ENCODE measurements at places on chromosomes 2 and 18.
A peak's percentile ranks its signal among the peaks of the same experiment; 100 is the strongest.

- DNase-seq: no peak
Measured at GRCh38 chr2:62151306-62151638, 44.6 kb upstream of the B3GNT2 start.

GRCh38 chr18:23861805-23862470 lies 152.6 kb upstream of the TTC39C start:
- no peak for DNase-seq

DNA sequence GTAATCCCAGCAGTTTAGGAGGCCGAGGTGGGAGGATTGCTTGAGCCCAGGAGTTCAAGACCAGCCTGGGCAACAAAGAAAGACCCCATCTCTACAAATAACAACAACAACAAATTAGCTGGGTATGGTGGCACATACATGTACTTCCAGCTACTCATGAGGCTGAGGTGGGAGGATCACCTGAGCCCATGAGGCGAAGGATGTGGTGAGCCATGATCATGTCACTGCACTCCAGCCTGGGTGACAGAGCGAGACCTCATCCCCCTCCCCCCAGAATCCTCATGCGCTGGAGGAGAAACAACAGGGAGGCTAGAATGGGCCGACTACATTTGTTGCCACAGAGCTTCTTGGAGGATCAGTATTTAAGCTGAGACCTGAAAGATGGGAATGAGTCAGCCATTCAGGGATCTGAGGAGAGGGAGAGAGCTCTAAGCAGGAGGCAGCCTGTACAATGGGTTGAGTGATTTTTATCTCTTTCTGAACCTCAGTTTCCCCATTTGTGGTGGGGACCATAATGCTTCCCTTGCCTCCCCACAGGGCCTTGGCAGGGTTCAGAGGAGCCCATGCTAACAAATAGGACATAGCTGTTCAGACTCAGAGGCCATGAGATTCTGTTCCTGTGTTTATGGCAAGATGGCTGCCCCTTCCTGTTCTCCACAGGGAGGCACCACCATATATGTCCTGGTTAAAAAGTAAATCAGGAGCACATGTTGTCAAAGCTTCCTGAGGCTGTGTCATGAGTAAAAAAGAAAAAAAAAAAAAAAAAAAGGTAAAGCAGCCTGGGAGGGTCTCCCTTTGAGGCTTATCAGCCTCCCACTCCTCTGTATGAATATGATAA lies 131.4 kb upstream of the HAAO start:
- DNase-seq: no peak

- DNase-seq: no peak
Measured at GRCh38 chr2:227317834-227318233, 7.2 kb upstream of the MFF start.

- no peak for DNase-seq
Measured at GRCh38 chr2:109300582-109300981, 171.6 kb downstream of the SH3RF3 start.

DNA sequence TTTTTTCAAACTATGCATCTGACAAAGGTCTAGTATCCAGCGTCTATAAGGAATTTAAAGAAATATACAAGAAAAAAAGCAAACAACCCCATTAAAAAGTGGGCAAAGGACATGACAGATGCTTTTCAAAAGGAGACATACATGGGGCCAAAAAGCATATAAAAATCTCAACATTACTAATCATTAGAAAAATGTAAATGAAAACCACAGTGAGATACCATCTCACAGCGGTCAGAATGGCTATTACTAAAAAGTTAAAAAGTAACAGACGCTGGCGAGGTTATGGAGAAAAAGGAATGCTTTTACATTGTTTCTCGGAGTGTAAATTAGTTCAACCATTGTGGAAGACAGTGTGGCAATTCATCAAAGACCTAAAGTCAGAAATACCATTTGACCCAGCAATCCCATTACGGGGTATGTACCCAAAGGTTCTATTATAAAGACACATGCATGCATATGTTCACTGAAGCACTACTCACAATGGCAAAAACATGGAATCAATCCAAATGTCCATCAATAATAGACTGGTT lies 643.1 kb upstream of the LRRTM1 start:
- no peak for DNase-seq

GRCh38 chr2:101223814-101224231 lies 28.9 kb upstream of the CNOT11 start:
- DNase-seq: peak; percentile 51

DNA sequence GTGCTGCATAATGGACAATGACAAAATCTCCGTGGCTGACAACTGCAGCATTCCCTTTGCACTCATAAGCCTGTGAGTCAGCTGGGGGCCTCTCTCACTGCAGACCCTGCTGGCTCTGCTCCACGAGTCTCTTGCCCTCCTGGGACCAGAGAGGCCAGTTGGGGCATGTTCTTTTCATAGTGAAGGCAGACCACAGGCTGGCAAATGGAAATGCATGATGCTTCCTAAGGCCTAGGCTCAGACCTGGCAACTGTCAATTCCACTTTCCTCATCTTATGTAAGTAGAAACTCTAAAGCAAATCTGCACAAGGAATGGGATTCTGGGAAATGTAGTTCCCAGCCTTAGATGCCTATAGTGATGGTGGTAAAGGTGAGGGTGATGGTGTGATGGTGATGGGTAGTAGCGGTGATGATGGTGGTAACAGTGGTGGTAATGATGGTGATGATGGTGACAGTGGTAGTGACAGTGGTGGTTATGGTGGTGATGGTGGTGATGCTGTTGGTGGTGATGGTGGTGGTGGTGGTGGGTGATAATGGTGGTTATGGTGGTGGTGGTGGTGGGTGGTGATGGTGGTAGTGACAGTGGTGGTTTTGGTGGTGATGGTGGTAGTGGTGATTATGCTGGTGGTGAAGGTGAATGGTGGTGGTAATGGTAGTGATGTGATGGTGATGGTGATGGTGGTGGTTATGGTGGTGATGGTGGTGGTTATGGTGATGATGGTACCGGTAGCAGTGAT lies 185.8 kb upstream of the ARL4C start:
- DNase-seq: no peak

DNA sequence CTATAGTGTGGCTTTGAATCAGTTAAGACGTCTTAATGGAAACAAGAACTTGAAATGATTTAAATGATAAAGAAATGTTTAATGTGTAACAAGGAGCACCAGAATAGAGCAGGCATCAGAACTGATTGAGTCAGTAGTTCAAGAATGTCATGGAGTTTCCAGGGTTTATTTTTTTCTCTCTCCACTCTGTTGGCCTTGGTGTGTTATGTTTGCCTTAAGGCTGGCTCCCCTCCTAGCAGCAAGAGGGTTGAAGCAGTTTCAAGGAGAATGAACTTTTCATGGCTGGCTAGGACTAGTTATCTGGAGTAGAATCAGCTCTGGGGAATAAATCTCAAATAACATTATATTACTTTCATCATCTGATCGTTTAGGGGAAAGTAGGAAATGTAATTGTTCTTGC lies 13.4 kb upstream of the GLS start:
- DNase-seq: no peak

GRCh38 chr2:200845194-200845593 lies 19.3 kb downstream of the CLK1 start:
- no peak for DNase-seq

- DNase-seq: peak; percentile 57
Measured at GRCh38 chr2:9950521-9951271, 797 bp upstream of the GRHL1 start.

DNA sequence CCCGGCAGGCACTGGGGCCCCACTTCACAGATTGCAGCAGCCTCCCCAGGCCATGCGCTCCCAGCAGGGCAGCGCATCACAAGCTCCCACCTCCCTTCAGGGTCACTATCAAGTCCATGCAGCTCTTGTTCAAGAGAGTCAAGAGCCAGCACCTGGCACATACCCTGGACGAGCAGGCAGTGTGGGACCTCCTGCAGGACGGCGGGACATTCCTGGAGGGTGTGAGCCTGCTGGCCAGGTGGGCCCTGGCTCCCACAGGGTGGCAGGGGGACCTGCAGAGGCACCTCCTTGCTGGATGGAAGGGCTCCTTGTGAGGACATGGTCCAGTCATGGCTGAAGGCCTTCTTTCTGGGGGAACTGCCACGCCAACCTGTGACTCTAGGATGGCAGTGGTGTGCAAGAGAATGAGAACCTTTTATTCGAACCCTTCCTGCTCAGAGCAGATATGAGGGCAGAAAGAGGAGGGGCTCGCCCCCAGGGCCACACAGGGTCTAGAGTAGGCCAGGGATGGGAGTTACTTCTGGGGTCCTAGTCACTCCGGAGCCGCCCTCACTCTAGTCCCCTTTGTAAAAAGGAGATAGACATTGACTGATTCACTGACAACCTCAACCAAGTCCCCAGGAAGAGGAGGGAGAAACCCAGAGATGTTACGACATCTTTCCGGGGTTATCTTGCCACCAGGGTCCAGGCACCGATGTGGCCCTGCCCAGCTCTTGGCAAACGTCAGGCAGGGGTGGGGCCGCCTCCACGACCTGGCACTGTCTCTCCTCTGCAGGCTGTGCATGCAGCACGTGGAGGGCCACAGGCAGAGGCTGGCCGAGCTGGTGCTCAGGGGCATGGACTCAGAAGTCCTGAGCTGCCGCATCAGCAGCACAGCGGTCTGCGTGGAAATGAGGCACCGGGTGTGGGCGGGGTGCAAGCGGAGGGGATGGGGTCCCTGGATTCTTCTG lies 31.3 kb downstream of the HJURP start:
- peak; percentile 12 for DNase-seq

DNA sequence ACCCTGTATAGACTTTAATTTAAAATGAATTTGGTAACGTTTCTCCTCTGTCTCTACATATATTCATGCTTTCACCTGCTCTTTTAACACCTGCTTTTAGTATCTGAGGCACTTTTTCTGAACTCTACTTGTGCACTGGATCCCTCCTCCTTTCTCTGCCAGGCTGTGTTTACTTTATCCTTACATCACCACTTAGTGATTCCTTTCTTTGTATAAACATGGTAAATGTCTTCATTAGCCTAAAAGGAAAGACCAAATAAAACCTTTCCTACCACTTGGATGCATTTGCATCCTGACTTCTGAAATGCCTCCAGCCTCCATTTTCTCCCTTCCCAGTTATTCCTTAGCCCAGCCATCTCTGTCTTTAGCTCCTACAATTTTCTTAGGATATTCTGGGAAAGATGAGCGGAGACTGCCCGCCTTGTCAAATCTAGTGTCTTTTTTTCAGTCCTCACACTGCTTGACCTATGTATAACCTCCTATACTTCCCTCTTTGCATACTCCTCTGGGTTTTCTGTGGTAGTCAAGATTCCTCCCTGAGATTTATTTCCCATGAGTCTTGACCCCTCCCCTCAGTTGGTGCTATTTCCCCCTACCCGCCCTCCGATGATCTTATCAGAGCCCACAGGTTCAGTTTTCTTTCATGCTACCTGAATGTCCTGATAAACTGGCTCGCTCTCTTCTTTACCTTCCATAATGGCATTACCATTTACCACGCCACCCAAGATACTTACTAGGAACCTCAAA lies 44.8 kb downstream of the REL start:
- DNase-seq: no peak

GRCh38 chr2:148096012-148096411 lies 75.1 kb downstream of the MBD5 start:
- DNase-seq: no peak

DNA sequence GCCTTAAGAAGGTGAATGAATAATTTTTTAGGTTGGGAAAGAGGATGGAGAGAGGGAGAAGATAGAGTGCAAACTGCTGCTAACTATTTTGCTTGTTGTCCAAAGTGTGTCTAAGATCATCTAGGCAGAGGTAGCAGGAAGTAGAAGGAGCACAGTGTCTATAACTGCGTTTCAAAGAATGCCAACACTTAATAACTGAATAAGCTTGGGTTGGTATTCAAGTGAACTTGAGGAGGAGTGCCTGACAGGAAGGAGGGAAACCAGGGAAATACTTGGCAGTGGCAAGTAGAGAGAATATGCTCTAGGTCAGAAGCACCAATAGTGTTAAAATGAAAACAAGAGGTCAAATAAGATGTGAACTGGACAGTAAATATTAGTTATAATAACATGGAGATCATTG lies 155.9 kb downstream of the DPP10 start:
- no peak for DNase-seq

DNA sequence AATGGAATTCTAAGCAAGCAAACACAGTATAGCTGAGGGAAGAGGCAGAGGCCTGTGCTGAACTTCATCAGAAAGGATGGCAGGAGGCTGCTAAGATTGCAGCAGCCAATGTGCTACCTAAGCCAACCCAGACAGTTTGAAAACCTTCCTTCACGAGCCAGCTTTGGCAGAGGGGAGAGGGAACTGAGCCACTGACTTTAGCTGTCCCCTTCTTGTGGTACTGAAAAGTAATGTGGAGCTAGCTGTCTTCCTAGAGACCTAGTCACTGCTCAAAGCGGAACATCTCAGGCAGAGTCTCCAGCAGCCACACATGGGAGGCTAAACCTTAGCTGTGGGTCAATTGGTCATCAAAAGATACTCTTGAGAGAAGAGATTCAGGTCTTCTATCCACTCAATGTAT lies 419.0 kb downstream of the FBXO15 start:
- DNase-seq: no peak

DNA sequence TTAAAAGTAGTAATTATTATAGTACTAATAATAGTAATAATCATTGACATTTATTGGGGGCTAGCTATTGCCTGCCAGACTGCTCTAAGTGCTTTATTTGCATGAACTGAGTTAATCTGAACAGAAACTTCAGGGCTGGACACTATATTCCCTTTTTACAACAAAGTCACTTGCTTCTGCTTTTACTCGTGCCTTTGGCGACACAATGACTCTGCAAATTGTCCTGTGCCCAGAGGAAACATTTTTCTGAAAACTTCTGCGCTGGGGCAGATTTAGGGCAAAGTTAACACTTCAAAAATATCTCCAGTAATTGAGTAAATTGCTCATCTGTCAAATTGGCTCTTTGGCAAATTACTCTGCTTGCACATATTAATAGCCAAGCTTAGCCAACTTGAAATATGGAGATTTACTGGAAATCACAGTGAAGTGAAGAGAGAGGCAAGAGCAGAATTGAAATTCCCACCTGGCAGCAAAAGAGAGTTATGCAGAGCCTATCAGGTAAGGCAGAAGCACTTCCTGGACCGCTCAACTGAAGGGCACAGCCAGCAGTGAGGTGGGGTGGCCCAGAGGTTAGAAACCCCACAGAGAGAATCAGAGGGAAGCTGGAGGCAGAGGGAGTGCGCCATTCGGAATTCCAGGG lies 36.3 kb downstream of the BMP10 start:
- no peak for DNase-seq

DNA sequence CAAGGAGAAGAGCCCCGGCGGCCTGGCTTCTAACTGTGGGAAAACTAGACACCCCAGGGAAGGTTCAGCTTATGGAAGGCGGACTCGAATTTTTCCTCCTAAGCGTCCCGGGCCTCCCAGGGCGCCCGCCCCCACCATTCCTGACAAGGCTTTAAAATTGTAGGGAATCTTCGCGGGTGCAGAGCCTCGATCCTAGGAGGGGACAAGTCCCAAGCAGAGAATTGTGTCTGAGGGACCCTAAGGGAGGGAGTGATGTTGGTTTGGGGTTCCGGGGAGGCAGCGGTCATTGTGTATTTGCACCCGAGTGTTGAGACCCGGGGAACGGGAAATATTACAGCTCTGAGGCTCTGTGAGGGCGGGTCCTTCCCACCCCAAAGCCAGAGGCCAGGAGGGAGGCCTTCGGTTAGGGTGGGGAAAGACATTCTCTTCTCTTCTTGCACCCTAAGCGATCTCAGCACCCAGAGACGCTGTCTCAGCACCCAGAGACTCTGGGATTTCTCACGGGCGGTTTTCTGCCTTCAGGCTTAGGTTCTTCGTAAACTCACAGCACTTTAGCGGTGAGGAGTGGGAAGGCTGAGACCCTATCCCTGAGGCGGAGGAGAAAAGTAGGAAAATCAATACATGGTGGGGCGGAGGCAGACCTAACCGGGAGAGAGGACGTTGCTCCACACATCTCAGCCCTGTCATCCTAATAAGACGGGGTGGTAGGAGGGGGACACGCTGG lies 7.6 kb downstream of the OSR1 start:
- DNase-seq: no peak

- no peak for DNase-seq
Measured at GRCh38 chr2:230267556-230267955, 42.0 kb downstream of the SP140 start.
